ENCODE measurements at places on chromosomes 6 and 20.

DNA sequence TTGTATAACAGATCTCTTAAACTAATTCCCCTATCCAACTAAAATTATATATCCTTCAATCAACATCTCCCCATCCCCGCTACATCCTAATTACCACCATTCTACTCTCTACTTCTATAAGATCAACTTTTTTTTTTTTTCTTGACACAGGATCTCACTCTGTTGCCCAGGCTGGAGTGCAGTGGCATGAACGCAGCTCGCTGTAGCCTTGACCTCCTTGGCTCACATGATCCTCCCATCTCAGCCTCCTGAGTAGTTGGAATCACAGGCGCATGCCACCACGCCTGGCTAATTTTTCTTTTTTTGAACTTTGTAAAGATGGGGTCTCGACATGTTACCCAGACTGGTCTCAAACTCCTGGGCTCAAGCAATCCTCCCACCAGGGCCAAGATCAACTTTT lies 5.0 kb downstream of the DNAAF9 start:
- DNase-seq: no peak

DNA sequence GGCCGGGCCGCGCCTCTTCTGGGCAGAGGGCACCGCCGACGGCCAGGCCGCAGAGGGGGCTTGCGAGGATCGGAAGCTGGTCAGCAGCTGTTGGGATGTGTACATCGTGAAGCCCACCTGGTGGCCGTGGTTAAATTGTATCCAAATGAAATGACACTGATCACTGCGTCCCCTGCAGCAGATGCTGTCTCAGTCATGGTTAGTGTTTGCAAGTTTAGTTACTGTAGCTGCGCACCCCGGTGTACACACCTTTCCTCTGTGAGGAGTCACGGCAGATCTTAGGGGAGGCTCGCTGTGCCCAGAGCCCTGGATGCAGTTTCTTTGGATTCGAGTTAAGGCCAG lies 653 bp downstream of the NAA20 start:
- DNase-seq: peak; percentile 23

- no peak for DNase-seq
Observed at GRCh38 chr6:148316308-148316707, 26.3 kb upstream of the SASH1 start.

DNA sequence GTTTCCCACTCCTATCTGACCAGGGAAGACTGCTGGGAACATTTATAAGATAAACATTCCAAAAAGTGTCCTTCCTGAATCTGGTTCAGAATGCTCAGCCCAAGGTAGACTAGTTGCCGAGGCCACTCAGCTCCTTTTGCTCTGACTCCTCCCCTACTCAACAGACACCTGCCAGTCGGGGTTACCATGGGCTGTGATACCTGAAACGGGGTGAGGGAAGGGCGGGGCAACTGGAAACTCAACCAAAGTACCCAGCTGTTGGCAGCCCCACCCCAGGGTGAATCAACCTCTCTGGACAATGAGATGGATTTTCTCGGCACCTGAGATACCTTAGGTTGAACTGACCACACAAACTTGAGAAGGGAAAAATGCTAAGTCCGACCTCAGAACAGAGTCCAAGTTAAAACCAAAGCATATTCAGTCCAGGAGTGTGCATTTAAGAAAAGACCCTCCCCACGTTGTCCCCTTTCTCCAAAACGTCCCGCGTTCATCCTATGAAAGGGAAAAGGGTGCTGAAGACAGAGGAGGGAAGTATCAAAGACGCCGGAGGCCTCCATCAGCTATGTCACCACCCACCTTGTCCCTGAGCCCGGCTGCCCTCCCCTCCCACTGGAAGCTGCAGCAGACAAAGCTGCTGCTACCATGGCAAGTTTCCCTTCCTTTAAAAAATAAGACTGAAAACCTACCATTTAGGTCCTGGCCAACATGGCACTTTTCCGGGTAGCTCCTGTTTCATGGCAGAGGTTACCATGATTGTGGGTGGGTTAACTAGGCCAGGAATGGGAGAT lies 100.1 kb downstream of the SLC23A2 start:
- DNase-seq: no peak

- no peak for DNase-seq
Observed at GRCh38 chr6:55568808-55569439, 10.1 kb downstream of the HMGCLL1 start.

DNA sequence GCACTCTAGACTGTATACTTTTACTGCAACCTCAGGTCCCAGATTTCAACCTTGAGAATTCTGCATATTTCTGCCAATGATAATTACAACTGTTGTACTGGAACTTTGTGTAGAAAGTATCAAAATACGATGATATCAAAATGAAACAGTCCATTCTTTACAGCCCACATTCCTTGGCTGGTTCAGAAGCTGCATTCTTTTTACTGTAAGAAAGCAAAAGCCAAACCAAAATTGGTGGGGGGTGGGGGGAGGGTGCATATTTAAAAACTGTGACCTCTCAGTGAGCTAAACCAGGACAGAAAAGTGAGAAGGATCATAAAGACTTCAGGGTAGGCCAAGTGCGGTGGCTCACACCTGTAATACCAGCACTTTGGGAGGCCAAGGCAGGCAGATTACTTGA lies 41.8 kb upstream of the UBR2 start:
- DNase-seq: no peak

DNA sequence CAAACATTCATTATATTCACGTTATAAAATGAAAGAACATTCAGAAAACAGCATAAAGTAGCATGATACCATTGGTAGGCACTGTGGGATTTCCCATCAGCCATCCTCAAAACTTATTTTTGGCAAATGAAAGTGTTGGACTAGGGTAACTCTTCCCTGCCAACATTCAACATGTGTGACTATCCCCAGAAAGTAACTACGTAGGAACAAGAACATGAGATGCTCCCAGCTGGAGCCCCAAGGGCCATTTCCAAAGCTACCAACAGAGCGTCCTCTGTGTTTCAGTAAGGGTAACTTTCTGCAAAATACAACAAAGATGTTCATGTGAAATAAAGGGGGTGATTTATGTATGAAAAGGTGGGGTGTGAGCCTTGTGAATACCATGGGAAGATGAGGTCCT lies 28.4 kb upstream of the PTPN1 start:
- DNase-seq: no peak

DNA sequence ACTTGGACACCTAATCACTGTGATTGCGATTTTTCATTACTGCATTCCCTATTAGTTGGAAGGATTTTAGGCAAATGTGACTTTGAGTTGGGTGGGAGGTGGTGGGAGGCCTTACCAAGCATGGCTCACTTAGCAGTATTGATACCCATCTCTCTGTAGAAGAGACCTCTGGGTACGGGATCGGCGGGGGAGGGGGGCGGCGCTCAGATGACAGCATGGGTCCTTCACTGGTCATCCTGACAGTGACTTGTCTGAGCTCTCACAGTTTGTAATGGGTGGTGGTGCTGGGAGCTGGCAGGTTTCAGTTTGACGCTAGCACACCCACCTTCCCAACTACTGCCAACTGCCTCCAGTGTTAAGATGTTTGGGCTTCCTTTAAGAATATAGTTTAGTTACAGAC lies 231.4 kb downstream of the ARID1B start:
- no peak for DNase-seq

DNA sequence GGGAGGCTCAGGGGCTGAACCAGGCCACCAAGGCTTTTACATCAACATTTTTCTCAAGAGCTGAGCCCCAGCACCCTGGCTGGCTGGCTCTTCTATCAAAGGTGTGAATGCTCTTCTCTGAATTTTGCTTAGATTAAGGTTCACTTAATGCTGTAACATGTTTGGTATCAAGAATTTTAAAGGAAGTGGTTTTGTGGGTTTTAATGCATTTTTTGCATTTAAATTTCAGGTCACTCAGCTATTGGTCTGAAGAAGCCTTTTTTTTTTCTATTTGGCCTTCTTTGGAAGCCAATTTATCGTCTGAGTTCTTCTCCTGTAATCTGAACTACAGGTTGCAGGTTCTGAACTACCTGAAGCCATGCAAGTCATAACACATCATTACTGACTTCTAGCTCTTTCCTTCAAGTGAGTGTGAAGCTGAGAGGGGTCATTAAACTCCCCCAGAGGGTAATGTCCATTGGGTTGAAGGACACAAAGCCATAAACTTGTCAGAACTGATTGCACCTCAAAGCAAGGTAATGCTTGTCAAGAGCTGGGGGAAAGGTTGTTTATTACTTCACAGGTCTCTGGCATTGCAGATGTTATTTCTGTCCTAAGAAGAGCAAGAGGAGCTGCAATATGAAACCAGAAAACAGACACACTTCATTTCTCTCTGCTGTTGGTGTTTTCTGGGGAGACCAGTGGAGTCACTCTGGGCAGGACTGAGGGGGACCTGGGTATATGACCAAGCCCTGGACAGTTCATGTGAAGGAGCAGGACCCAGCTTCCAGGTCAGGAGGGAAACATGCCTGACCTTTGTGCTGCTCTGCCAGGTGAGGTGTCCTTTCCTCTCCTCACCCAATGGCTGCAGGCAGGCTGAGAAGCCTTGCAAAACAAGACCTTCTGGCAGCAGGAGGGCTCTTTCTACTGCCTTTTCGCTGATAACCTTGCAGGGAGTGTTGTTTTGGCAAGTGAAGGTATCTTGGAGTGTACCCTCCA lies 26.1 kb upstream of the NEDD9 start:
- peak; percentile 49 for DNase-seq

DNA sequence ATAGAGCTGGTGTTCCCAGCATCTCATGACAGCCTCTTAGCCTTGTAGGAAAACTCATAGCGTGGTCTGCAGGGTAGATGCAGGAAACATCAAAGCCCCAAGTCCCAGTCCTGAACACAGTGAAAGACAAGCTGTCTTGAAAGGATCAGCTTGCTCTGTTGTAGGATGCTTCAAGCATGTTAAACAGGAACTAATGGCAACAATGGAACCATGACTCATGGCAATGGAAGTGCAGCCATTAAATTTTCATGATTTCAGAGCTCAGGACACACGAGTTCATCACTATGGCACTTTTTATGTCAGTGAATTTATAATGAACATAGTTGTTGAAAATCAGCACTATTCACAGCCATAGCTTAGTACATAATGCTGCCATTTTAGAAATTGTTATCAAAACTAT lies 367.7 kb downstream of the KIF16B start:
- DNase-seq: no peak

DNA sequence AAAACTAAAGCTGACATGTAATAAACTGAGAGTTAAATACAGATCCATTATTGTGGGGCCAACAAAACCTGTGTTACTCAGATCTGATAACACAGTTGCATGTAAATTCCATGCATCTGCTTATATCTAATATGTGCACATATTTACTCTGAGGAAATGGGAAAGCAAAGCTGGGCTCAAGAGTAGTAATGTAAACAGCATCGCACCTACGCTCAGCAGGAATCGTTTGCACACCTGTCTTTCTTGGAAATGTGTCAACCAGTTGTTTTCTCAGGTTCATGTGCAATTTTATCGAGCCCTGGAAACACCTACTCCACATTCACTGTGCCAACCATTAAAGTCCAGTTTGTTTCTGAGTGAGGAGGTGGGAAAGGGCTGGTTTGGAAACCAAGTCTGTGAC lies 80.3 kb upstream of the CNKSR3 start:
- DNase-seq: no peak
